ENCODE measurements at places on chromosomes 7 and 10.
A peak's percentile ranks its signal among the peaks of the same experiment; 100 is the strongest.

- DNase-seq, result no peak
Measured at GRCh38 chr7:27420702-27421101, 178.1 kb downstream of the EVX1 start.

DNA sequence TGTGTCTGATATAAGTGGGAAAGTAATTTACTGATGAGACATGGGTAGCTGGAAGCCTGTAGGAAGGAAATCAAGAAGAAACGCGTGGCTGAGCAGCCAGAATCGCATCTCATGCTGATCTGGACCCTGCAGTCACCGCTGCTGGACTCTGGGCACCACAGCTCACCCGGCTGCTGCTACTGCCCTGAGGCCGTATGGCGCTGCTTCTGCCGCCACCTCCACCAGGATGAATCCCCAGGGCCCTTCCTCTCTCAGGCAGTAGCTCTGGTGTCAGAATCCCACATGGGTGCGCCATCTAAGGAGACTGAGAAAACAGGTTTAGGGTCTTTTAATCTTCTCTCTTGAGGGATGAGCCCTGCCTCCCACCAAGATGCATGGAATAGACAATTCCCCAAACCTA, 70.3 kb upstream of the AGK start:
- no peak for DNase-seq

- no peak for DNase-seq
Measured at GRCh38 chr10:9811601-9812000, 1206.1 kb upstream of the CELF2 start.

- DNase-seq, result no peak
Measured at GRCh38 chr10:73859428-73859783, 14.9 kb downstream of the CAMK2G start.

DNA sequence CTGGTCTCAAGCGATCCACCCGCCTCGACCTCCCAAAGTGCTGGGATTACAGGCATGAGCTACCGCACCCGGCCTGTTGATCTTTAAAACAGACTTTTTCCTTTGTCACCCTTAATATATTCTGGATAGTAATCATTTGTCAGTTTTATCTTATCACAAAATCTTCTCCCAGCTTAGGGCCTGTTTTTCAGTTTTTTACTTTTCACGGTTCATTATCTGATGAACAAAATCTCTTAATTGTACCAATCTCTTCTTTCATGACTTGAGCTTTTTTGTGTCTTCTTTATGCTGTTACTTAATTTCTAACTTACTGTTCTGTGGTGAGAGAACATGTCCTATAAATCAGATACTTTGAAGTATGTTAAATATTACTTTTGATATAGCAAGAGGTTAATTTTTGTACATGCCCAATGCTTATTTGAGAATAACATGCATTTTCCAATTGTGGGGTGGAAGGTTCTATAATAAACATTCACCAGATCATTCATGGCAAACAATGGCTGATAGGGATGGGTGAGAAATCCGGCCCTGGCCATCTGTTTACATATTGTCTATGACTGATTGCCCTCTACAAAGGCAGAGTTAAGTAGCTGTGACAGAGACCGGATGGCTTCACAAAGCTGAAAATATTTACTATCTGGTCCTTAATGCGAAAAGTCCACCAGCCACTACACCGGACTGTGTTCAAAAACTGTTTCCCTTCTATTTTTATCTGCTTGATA, 5.3 kb downstream of the PAPOLB start:
- DNase-seq, result no peak

DNA sequence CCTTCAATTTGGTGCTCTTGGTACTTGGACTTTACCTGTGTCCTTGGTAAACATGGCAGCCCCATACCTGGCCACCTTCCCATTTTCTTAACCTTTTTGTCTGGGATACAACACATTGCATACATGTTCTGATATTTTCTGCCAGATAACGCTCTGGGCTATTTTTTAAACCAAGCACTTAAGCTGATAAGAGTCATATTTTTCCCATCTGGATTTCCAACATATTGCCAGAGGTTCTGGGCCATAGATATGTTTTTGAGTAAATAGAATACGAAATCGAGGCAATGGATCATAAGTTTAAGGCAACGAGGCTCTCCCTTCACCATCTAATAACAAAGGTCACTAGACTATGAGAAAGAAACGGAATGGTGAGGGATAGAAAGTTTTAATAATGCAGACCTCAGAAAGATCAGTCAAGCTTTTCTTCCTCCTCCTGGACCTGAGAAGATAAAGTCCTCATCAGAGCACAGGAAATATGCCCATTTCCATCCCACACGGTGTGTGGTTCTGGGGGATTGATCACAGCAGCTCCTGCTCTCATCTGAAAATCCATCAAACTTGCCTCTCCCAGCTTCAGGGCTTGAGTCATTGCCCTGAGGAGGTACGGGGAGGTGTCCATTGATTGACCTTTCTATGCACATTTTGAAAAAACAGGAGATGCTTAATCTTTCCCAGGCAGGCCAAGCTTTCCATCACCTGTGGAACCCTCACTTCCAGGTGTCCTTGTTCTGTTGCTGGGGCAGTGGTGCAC, 257.2 kb downstream of the GFRA1 start:
- no peak for DNase-seq

DNA sequence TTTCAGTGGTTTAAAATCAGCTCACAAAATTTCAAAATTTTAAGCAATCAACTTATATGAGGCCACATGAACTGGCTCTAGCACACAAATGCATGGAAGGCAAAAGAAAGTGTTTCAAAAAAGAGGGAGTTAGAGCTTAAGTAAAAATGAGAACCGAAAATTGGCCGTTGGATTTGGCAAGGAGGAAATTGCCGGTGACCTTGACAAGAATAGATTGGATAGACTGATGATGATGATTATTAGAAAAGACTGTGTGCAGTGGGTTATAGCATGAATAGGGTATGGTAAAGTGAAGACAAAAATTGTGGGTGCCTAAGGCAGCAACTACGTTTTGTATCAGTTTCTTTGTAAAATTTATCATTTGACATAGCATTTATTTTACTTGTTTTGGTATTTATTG, 175.7 kb downstream of the SEMA3D start:
- DNase-seq, result no peak

GRCh38 chr7:72674394-72674793, 153.6 kb downstream of the TYW1B start:
- no peak for DNase-seq

DNA sequence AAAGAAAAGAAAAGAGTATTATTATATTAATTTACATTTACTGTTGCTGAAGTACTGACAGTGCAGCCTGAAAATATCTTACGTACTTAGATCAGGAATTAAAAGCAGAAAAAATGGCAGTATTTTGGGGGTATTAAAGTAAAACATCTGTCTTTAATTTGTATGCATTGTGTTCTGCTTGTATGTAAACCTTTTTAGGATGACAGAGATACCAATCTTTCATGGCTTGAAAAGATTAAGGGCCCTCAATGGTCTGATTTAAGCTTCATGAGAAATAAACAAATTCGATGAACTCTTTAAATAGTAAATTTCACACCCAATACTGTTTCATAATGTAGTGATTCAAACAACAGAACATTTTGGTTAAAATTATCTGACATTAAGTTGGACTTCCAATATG, 116.3 kb downstream of the MLLT10 start:
- no peak for DNase-seq

GRCh38 chr10:106919871-106920282, 244.6 kb downstream of the SORCS1 start:
- DNase-seq, result no peak

DNA sequence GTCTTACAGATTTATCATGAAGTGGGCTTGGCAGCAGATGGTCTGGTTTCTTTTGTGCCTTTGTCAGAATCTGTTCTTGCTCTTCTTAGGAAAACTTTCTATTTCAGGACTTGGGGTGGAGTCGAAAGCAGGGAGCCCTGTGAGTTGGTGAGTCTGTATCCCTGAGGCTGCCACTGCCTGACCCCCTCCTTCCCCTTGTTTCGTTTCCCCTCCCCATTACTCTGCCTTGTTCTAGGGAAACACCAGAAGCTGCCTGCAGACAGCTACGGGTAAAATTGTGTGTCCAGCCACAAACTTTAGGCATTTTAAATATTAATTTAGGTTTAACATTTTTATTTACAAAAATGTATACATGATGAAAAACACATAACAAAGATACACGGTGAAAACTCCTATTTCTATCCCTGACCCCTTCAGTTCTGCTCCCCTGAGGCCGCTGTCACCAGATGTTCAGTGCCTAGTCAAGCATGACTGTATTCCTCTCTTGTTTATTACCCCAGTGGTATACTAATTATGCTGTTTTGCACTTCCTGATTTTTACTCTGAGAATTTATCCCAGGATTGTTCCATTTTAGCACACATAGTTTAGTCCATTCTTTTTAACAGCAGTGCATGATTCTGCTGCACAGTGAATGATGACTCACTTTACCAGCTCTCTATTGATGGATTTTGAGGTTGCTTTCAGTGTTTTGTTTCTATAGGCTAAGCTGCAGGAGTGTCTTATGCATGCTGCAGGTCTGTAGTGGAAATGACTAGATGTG, 9.1 kb downstream of the TSPAN14 start:
- peak; percentile 89 for DNase-seq

DNA sequence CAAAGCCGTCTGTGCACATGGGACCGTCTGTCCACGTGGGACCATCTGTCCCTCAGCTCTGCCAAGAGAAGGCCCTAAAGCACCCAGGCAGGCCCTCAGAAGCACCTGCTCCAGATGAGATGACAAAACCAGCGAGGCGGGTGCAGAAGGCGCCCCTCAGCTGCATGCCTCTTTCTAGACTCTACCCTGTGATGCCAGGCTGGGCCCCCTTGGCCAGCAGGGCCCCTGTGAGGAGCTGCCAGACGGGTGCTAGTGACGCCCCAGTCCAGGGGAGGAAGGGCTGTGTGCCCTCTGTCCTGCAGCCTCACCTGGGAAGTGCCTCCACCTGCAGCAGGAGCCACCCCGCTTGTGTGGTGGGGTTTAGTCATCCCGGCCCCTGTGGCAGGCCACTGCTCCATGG, 309.2 kb upstream of the SHH start:
- no peak for DNase-seq

GRCh38 chr10:92149261-92149660, 141.6 kb downstream of the CPEB3 start:
- DNase-seq, result no peak

- no peak for DNase-seq
Measured at GRCh38 chr10:8085251-8085650, 30.8 kb downstream of the GATA3 start.

- no peak for DNase-seq
Measured at GRCh38 chr10:44464503-44464902, 79.6 kb upstream of the CXCL12 start.

DNA sequence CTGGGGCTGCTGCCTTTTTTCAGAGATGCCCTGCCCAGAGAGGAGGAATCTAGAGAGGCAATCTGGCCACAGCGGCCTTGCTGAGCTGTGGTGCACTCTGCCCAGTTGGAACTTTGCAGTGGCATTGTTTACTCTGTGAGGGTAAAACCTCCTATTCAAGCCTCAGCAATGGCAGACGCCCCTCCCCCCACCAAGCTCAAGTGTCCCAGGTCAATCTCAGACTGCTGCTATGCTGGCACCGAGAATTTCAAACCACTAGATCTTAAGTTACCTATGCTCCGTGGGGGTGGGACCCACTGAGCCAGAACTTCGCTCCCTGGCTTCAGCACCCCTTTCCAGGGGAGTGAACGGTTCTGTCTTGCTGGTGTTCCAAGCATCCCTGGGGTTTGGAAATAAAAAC, 77.2 kb downstream of the EXOC4 start:
- no peak for DNase-seq

DNA sequence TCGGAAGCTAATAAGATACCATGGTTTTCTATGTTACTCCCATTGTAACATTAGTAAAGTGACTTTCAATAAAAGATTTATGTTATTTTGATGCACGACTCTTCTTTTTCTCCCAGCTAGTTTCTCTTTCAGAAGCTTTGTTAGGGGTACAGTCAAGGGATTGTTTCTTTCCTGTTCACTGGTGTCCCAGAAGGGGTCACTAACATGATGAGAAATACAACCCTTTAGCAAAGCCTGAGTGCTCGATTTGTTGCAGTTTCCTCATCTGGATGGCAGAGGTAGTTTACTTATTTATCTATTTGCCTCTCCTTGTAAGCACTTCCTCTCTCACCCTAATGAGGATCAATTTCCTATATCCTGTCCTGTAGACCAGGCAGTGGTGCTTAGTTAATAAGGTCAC, 17.0 kb downstream of the SRI start:
- no peak for DNase-seq

DNA sequence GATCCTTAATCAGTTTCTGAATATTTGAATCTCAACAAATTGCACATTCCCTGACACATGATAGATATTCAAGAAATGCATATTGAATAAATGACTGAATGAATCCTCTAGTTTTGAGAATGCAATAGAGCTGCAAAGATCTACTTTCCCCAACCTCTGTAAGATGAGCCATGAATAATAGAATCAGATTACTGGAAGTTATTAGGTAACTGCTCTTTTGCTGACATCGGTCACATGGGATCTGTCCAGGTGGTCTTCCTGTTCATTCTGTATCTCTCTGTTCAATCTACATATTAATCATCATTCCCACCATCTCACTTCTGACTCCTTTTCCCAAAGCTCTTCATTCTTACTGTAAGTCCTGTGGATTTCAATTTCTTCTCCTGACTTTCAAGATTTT, 638.7 kb downstream of the SORCS1 start:
- no peak for DNase-seq

- peak; percentile 51 for DNase-seq
Measured at GRCh38 chr7:92527300-92528187, 776 bp downstream of the PEX1 start.

GRCh38 chr10:43322769-43323168, 48.7 kb upstream of the FXYD4 start:
- peak; percentile 36 for DNase-seq

GRCh38 chr7:16098585-16099179, 322.7 kb downstream of the CRPPA start:
- peak; percentile 32 for DNase-seq

- DNase-seq, result peak; percentile 78
Measured at GRCh38 chr7:43260980-43261878, 148.8 kb downstream of the HECW1 start.

DNA sequence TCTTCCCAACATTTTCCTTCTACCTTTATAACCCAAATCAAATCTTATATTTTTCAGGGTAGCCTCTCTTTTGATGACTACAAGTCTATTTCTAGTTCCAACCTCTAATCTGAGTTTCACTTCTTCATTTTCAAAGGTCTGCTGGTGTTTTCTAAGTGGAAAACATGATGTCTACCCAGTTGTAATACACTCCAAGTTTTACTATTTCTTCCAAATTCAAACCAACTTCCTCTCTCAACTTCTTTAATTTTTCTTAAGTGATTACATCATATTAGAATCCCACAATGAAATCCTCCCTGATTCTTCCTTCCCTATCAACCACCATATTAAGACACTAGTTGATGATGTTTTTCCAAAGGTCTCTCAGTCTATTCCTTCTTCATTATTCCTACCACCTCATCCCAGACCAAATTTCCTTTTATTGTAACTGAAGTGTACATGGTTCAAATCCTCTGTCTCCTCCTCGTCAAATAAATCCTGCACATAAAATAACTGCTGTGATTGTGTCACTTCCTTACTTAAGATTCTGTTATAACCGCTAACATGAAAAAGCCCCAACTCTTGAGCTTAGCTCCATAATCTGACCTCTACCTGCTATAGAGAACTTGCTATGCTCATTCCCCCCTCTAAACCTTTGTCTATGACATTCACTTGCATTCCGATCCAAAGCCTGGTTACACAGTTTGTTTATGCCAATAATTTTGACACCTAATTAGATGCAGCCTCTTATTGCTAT, 12.7 kb downstream of the TAS2R38 start:
- DNase-seq, result no peak

- no peak for DNase-seq
Measured at GRCh38 chr7:85456254-85456653, 269.4 kb upstream of the SEMA3D start.
